ENCODE measurements at places on chromosomes 1 and 21.
A peak's percentile ranks its signal among the peaks of the same experiment; 100 is the strongest.

GRCh38 chr1:221961532-221962292 lies 219.8 kb upstream of the DUSP10 start:
- DNase-seq = peak; percentile 72

DNA sequence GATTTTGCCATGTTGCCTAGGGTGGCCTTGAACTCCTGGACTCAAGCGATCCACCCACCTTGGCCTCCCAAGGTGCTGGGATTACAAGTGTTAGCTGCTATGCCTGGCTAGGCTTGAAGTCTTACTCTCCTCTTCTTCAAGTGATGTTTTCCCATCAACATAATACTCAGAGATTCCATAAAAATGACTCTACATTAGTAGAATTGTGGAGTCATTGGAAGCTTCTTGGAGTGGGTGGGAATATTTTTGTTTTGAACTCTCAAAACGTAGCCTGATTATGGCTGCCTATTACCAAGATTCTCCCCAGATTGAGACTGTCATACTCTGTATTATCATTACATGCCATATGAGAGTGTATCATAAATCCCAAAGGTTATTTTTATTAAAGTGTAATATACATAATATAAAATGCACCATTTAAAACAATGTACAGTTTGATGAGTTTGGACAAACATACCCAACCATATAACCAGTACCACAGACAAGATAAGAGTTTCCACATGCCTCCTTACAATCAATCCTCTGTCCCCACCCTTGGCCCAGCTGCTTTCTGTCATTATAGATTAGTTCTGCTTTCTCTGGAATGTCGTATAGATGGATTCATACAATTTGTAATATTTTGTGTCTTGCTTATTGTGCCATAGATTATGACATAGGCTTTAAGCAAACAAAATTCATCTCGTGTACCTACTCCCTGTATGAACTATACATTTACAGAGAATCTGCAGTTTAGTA lies 8.0 kb upstream of the DNM3 start:
- DNase-seq = no peak

- DNase-seq = no peak
These were observed 53.1 kb downstream of the LMX1A start for GRCh38 chr1:165303386-165303785.

- no peak for DNase-seq
These were observed 44.4 kb downstream of the DIPK1A start for GRCh38 chr1:92916899-92917298.

Measured in activated CD4-positive, alpha-beta T cell treated with anti-CD3 and anti-CD28 coated beads, Interleukin-2, Interleukin-6, amounts not matched to agents 100 ng/mL and 50 ng/mL, durations not matched to agents 16 hours and 8 hours (primary cell).